Nucleus accumbens (tissue), 56 donors: ENCODE measurements at places on chromosomes 12 and 14.
A peak's percentile ranks its signal among the peaks of the same experiment; 100 is the strongest.

- no peak for DNase-seq
These were observed 66.0 kb downstream of the KLHL28 start for GRCh38 chr14:44895716-44896115.

DNA sequence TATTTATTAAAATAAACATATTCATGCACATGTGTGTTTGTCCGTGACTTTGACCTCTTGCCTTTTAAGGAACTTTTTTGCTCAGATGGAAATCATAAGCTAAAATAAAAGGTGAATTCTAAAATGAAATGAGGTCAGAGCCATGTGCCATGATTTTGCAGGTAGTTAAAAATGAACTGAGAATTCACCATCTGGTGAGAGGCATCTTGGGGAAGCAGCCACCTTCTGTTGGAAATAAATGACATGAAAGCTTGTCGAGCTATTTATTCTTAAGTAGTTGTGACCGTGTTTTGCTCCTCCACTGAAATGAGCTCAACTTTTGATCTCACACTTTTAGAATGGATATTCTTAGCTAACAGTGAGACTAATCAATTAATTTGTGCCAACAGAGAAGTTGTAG, 56.8 kb upstream of the CNOT2 start:
- no peak for DNase-seq

DNA sequence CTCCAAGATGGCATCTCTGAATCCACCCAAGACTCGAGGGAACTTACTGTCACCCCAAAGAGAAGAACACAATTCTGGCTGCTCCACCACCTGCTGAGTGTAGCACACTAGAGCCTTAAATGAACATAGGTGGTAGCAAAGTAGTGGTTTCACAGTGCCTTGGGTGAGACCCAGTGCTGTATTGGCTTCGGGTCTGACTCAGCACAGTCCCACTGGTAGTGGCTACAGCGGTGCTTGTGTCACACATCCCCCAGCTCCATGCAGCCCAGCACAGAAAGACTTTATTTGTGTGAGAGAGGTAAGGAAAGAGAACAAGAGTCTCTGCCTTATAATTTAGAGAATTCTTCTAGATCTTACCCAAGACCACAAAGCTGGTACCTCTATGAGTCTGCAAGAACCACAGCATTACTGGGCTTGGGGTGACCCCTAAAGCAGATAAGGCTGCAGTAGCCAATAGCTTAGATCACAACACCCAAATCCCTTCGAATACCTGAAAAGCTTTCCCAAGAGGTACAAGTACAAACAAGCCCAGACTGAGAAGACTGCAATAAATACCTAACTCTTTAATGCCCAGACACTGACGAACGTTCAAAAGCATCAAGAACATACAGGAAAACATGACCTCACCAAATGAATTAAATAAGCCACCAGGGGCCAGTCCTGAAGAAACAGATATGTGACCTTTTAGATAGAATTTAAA, 83.3 kb upstream of the SLC38A4 start:
- DNase-seq = no peak

DNA sequence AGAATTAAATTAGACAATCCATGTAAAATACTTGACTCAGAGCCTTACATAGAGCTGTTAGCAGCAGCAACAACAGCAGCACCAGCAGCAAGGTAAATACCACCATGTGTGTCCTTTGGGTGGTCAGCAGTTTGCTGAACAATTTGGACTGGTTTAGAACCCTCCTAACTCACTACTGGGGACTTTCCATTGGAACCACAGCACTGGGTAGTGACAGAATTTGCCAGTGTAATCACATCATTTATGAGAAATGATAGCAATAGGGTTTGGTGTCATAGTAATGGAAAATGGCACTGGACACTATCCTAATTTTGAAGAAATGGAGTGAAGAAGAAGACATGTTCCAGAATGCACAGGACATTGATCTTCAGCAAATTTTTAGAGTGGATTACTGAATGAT, 392.8 kb downstream of the RAD51B start:
- no peak for DNase-seq

GRCh38 chr12:68880660-68881325, 52.2 kb downstream of the CPM start:
- DNase-seq = no peak

GRCh38 chr14:61416591-61416990, 95.2 kb downstream of the PRKCH start:
- no peak for DNase-seq

DNA sequence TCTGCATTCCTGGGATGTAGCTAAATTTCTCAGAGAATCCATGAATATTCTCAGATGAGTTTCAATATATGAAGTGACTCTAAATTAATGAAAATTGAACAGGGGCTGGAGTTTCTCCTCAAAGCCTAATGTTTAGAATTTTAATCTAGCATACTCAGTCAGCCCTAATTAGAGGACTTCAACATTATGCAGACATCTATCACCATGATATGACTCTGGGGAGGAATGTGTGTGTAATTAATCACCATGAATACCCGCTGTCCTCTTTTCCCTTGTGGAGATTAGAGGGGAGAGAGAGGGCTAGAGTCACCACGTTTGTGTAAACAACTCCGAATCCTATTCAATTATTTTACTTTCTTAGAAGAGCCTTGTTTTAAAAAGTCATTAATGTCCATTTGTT, 698.6 kb upstream of the MDGA2 start:
- no peak for DNase-seq

- DNase-seq = no peak
These were observed 82.7 kb downstream of the GAS2L3 start for GRCh38 chr12:100656141-100656540.

- DNase-seq = peak; percentile 68
These were observed 16.8 kb downstream of the C14orf132 start for GRCh38 chr14:96055753-96056508.

GRCh38 chr12:130132831-130133511, 29.3 kb upstream of the FZD10 start:
- no peak for DNase-seq

DNA sequence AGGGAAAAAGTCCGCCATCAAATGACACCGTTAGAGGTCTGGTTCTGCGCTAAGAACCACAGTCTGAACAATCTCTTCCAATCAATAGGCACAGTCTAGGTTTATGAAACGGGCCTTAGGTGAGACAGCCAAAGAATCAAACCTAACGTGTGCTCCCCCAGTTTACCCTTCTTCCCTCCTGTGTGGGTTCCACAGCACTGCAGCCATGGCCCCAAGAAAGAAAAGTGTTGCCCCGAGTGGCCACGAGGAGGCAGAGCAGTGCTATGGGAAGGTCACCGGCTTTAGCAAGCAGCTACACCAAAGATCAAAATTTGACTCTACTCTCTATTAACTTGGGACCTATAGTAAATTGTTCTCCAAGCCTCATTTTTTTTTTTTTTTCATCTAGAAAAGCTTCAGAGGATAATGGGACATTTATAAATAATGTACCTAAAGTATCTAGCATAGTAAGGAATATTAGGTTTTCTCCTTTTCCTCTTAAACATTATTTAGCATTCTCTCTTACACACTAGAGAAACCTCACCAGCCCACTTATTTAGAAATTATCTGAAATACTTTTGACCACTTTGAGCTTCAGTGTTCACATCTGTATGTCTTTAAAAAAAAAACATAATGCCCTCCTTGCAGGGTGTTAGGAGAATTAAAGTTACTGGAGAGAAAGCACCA, 70.2 kb upstream of the GPHB5 start:
- no peak for DNase-seq

GRCh38 chr12:9792961-9793617, 32.4 kb upstream of the CD69 start:
- DNase-seq = no peak

DNA sequence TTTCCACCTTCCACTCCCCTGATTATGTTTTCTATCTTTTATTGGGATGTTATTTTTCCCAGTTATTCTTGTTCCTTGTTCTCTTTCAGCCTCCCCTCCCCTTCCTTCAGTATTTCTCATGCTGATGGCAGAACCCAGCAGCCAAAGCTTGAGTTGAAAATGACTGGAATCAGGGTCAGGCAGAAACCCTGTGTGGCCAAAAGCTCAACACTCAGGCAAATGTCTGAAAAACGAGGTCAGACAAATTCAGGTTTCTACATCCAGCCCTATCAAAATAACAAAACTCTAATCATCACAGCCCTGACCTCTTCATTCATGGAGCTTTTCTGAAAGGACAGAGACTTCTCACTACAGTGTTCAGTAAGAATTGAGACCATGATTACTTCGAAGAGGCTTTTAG, 134.6 kb downstream of the PTPRR start:
- DNase-seq = no peak

DNA sequence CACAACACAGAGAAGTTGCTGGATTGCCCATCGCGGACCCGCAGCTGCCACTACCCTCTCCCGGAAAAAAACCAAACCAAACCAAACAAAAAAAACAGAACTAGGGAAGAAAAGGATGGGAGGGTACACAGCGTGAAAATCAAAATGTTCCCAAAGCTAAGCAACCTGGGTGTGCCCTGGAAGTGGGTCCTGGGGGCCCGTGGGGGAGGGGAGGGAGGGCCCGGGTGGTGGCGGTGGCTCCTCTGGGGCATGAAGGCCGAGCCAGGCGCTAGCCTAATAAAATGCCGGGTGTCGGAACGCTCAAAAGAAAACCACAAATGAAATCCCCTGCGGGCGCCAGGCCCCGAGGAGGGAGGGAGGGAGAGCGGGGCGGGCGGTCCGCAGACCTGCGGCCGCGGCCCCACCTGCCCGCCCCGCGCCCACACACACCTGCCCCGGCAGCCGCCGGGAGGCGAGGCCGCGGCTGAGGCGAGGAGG, 787 bp downstream of the HECTD4 start:
- no peak for DNase-seq

DNA sequence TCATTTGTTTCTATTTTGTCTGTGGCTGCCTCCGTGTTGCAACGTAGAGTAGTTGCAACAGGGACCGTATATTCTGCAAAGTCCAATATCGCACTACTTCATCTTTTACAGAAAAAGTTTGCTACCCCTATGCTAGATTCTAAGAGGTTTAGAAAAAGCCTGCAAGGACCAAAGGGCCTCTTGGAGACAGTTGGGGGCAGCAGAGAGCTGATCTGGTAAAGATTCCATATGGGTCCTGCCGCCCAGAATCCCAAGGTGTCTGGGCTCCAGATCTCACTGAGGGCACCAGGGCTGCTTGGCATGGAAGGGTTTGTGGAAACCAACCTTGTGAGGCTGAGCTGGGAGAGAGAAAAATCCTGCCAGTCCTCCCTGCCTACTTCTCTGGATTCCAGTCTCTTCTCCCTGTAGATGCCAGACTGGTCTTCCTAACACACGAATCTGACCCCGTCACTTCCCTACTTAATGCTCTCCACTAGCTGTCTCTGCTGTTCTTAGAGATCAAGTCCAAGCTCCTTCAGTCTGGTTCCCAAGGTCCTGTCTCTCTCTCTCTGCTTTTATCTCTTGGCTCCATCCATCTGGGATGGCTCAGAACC, 74.6 kb downstream of the GLRX5 start:
- DNase-seq = no peak

DNA sequence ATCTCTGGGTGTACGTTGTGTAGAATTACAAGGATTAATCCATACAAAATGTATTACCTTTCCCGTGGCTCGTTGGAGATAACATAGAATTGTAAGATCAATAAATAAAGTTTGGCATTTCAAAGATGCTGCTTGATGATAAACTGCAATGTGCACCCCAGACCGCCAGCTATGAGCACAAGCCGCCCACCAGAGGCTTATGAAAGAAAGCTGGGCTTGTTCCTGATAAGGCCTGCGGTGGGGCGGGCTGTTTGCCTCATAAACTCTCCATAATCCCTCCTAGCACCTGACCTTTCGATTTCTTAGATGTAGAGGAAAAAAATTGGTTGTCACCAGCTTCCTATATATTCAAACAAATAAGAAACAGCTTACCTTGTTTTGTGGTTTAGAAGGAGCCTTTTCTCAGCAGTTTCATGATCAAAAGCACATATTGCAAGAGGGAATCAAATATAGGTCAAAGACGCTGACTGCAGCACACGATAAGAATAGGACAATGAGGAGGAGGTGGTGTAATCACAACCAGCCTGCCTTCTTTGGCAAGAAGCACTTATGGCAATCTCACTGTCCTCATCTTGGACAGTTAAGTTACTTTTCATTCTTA, 293.6 kb downstream of the RMST start:
- no peak for DNase-seq

GRCh38 chr14:25882899-25883298, 714.9 kb downstream of the NOVA1 start:
- no peak for DNase-seq

GRCh38 chr14:63510538-63510937, 32.6 kb downstream of the PPP2R5E start:
- no peak for DNase-seq

DNA sequence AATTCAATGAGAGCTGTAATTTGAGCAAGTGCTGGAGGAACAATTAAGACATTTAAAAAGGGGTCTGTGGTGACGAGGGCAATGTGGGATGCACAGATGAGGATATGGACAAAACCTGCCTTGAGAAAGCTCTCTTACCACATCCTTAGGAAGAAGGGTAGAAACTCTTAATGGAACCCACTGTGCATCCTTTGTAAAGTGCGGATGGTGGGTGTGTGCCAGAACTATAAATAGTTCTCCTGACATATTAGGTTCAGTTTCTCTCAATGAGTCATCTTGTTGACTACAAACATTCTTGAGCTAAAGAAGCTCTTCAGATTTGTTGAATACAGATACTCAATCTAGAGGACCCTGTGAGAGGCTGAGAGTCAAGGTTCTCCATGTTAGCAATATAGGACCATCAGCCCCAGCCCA, 106.1 kb upstream of the ANO4 start:
- DNase-seq = no peak

DNA sequence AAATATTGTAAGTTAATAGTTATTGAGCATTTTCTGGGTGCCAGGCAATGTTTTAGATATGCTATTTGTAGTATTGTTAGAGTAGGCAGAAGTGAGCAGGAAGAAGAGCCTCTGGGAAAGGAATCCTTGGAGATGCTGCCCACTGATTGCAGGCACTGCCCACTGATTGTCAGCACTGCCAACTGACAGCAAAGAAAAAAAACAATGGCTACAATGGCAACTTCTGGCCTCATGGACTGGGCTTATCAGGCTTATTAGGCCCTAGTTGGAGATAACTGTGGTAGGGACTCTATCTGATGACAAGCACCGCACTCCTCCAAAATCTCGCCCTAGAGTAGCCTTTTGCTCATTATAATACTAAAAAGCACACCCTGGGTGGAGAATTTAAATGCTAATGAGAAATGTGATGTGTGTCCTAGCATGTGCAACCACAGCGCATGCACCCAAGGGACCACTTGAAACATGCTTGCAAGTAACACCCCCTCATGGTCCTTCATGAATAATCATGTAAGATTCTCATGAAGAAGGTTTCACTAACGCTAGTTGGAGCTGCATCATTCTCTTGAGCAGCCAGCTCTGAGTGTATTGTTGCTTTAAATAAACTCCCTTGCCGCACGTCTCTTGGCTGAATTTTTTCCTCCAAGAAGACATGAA, 103.5 kb upstream of the PPP4R3A start:
- DNase-seq = no peak

GRCh38 chr12:22615963-22616501, 8.9 kb upstream of the ETNK1 start:
- DNase-seq = no peak
